ENCODE measurements at places on chromosomes 2 and 18. TPM values are rescaled to one million over a fixed set of nuclear protein-coding genes. Genes with fewer than 3 reads are reported as not detected.

Gene EVX2
- not detected for total RNA-seq

Gene FOXI3
- total RNA-seq = not detected

Gene TMEM247
- not detected for total RNA-seq

Gene GAD1
- total RNA-seq = not detected

Gene RGPD4
- 0.16 TPM for total RNA-seq

Gene ARID5A
- total RNA-seq = 7.8 TPM
